Stimulated activated CD4-positive, alpha-beta T cell treated with anti-CD3 and anti-CD28 coated beads, TNF-alpha, amount 100 ng/mL, for 1 hour (primary cell): ENCODE measurements at places on chromosomes 7 and 10.

DNA sequence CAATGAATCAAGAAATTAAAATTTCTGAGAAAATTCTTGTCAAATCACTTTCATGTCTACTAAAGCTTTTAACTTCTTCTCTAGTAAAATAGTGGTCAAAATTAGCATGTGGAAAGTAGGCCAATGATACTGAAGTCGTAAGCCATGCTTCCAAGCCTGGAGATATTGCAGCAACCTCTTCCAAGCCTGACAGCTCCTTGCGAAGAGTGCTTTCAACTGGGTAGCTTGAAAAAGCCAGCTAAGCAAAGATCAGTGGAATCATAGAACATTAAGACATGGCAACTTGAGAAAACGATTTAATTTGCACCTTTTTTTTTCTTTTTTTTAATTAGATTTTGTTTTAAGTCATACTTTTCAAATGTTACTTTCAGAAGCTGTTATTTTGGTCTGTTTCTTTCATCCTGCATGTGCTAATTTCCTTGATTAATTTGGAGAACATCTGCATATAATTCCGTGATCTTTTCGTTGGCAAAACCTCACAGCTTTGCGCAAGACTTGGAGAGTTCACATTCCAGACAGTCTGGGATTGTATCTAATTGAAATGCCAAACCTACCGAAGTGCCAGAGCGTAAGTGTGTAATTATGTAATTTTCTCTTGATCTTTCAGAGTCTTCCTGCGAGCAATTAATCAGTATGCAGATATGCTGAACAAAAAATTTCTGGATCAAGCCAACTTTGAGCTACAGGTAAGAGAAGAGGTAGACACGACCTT lies 142.2 kb upstream of the INSYN2A start:
- no peak for DNase-seq

GRCh38 chr7:240146-240676 lies 47.8 kb downstream of the FAM20C start:
- DNase-seq = no peak

DNA sequence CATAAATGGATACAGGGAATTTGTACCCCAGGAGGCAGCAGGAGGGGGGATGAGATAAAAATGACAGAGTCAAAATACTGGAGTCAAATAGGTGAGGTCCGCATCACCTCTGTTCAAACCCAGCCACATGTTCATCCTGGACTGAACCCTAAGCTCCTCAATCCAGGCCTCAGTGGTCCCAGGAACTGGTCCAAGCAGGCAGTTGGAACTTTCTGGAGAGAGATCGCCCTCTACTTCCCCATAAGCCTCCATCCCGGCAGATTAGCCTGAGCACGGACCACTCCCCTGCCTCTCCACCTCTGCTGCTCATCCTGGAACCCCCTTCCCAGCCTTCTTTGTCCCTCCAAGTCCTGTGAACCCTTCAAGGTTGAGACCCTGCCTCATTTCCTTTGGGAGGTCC lies 959.7 kb upstream of the ZNF722 start:
- no peak for DNase-seq

DNA sequence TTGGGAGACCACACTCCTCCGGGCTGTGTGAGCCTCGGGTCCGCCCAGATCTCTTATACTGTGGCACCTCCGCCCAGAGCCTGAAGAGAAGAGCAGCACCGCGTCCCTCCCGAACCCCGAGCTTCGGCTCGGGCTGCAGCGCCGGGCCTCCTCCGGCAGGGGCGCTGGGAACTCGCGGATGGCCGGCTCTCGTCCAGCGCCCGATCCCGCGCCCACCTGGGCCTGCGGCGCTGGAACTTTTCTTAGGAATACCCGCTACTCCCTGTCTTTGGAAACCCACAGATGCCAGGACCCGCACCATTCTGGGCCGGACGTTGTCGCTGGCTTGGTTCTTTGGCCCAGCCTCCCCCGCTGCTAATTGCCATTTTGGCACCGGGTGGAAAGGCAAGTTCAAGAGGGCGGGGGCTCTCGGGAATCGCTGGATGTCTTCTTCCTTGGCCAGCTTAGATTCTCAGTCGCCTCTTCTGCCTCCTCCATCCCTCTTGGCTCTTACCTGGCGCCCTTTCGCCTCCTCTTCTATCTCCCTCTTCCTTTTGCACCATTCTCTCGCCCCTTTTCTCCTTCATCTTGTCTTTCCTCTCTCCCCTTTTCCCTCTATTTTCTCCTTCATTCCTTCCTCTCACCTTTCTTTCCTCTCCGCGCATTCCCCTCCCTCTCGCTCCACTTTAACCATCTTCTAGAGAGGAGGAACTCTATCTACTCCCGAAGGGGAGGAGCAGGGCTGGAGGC lies 2.1 kb upstream of the SORCS3 start:
- no peak for DNase-seq

DNA sequence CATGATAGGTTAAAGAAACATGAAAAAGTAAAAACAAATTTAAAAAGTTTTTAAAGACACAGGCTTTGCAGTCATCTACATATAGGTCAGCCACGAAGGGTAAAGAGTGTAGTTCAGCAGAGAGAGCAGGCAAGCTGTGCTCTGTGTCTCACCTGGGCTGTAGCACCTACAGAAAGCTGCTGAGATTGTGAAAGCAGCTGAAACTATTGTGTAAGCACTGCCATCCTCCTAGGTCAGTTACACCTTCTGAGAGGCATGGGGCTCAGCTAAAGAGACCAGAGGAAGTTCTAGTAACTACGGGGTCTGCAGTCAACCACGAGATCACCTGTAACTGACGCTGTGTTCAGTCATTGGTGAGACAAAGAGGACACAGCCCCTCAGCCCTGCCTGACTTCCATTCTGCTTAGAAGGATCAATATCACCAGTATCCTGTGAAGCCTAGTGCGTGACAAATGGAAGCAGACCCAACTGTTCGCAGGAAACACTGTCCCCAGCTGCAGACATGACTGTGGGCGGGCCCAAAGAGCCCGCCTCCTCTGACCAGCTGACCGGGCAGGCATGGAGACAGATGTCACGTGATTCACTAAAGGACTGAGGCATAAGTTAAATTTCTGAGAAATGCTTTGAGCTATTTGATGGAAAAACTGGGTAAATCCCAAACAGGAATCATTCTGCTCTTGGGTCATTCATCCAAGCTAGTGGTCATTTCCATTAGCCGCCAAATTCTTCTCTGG lies 87.9 kb downstream of the EBF3 start:
- no peak for DNase-seq

DNA sequence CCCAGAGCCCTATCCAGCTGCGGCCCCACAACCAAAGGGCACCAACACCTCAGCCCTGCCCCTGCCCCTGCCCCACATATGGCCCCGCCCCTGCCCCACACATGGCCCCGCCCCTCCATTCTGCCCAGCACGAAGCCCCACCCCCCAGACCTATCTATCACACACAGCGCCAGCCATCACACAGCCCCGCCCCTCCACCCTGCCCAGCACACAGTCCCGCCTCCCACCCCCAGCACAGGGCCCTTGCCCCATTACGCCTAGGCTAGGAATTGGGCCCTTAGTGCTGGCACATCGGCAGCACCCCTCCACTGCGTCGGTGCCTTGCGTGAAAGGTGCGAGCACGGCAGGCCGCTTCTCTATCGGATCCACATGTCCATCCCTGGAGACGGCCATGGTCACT lies 126.8 kb downstream of the MAD1L1 start:
- no peak for DNase-seq

GRCh38 chr7:121305109-121305508 lies 23.7 kb upstream of the WNT16 start:
- DNase-seq = no peak

DNA sequence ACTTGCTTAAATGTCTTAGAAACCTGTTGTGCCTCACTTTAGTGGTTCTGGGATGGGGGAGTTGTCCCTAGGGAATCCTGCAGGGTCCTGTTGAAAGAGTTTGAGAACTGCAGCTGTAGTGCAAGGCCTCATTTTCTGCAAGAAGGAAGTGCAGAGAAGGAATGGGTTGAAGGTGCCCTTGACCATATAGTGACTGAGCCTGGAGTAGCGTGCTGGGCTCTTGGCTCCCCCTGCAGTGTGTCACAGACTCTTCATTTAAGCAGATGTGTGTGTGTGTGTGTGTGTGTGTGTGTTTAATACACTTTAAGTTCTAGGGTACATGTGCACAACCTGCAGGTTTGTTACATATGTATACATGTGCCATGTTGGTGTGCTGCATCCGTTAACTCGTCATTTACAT lies 92.2 kb downstream of the GRK5 start:
- DNase-seq = no peak

DNA sequence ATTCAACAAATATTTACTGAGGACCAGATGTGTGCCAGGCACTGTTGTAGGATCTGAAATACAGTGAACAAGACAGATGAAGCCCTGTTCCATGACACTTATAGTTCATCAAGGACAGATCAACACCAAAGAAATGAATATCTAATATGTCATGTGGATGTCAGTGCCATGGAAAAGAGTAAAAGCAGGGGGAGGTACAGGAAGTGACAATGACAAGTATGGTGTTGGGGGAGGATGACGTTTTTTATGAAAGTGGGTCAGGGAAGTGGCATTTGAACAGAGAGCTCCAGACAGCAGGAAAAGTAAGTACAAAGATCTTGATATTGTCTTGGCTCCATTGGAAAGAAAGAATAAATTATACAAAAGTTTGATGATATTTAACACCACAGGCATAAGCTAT lies 7.0 kb upstream of the SFMBT2 start:
- no peak for DNase-seq

GRCh38 chr10:124698545-124699469 lies 45.4 kb downstream of the FAM53B start:
- DNase-seq = no peak

DNA sequence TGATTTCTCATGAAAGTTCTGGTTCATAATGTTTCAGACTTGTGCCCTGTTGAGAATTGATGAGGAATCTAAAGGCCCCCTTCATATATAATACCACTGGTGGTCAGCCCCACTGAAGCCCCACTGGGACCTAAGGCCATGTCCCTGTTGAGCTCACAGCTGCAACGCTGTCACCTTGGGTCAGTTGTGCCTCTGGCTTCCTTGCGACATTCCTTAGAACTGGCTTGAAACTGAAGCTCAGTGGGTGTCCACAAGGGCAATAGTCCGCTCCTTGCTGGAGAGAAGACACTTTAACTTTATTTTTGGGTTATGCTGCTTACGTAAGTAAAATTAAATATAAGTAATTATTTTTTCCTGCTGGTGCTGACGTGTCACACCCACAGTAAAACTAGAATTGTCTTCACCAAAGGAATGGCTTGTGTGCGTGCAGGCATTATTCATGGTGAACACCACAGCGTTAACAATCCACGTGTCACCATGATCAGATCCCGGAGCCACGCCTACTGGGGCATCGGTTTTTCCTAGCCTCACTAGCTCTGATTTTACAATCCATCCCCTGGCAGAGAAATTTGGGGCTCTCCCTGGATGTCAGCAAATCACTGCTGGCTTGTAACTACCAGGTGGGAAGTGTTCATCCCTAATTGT lies 66.5 kb downstream of the BICC1 start:
- DNase-seq = no peak

GRCh38 chr10:1115607-1115955 lies 59.4 kb downstream of the WDR37 start:
- DNase-seq = no peak

DNA sequence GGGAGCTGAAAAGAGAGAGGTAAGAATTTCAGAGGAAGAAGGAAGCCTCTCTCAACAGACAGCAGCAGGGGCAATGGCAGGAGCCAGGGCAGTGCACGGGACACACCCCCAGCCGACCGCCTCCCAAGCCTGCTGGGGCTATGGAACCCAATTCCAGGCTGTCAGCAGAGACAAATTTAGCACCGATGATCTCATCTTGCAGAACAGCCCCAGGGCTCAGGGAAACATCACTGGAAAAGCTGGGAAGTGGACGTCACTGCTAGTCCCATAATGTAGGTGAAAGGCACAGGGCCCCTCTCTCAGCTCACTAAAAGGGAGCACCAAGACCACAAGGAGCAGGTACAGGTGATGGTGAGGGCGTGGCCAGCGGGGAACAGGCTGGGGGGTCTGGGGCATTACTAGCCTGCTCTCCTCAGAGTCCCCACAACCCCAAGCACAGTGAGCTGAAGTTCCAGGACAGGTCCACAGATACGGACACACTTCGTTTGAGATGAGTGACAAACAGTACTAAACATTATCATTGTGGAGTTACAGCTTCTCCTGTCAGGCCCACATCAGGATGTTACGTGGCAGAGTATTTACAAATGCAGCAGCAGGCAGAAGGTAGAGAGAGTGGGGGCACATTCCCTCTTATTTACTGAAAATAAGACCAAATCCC lies 103.7 kb downstream of the PLXNA4 start:
- no peak for DNase-seq

GRCh38 chr7:55140221-55140940 lies 121.6 kb downstream of the EGFR start:
- DNase-seq = no peak

DNA sequence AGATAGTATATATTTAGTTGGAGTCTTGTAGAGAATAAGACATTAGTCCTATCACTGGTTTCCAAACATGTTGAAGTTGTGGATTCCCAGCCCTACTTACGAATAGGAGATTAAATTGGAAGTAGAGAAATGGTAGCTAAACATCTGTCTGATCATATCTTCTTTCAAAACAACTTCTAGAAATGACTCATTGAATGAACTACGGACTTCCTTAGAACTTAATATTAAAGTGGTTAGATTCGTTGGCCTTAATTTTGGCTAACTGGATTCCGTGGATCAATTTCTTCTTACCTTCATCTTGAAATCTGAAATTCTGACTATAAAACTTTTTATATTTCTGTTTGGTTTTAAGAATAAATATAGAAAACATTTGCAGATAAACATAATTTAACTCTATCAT lies 3.4 kb downstream of the PHF14 start:
- DNase-seq = no peak

DNA sequence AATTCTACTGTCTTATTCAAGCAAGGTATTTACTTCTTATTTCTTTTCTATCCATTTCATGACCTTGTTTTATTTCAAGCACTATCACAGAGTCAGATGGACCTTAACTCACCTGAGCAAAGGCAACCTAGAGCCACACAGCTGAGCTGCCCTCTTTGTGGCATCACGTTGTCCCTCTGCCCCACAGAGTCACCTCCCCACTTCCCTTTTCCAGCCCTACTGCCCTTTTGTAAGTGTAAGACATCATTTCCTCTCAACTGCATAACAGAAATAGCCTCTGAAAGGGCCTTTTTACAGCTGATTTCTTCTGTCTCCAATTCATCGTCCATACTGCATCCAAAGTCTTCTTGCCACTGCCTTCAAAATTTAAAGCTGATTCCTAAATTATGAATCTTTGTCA lies 946.0 kb downstream of the NRG3 start:
- DNase-seq = no peak

- DNase-seq = no peak
Measured at GRCh38 chr7:96246919-96247318, 75.0 kb downstream of the SLC25A13 start.

DNA sequence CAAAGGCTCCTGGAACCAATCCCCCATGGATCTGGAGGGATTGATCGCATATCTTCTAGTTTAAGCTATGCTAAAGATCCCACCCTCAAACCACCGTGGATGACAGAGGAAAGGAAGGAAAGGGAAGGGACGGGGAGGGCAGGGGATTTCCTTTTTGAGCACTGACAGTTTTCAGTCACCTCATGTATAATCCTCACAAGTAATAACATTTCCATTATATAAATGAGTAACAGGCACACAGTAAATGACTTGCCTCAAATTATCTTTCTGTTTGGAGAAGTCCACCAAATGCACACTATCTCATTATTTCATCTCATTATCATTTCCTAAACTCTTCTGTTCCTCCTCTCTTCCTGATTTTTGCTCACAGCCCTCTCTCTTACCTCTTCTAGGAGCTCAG lies 127.1 kb upstream of the AOAH start:
- no peak for DNase-seq
